Vagina (tissue), 2 donors: ENCODE measurements at places on chromosomes 13 and 19.

- DNase-seq = no peak
These were observed 350.8 kb downstream of the MYO16 start for GRCh38 chr13:108980237-108980636.

DNA sequence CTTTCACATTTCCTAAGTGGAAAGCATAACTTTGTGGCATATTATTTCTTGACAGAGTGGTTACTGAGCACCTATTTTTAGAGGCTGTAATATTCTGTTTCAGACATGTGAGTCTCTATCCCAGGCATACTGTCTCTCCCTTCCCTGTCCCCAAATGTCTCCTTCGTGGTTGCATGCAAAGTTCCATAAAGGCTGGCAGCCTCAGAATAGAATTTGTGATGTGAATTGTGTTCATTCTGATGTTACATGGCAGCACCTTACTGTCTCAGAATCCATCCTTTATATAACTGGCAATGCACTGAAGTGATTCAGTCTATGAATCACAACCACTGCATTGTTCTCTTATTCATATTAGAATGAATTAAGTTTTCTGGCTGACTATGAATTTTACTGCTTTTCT, 89.0 kb upstream of the SLC7A1 start:
- no peak for DNase-seq

- DNase-seq = no peak
These were observed 53.8 kb downstream of the EPS15L1 start for GRCh38 chr19:16417660-16418596.

GRCh38 chr19:23394511-23394910, 760 bp downstream of the ZNF91 start:
- no peak for DNase-seq

DNA sequence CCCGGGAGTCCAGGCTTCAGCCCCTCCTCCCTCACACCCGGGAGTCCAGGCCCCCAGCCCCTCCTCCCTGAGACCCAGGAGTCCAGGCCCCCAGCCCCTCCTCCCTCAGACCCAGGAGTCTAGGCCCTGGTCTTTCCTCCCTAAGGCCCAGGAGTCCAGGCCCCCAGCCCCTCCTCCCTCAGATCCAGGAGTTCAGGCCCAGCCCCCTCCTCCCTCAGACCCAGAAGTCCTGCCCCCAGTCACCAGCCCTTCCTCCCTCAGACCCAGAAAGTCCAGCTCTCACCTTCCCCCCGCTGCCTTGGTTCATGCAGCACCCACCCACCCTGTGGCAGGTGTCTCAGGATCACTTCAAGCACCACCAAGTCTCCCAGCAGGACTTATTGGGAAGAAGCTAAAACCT, 14.1 kb downstream of the CYTH2 start:
- no peak for DNase-seq
